ENCODE measurements at places on chromosomes 2 and 18. TPM values are rescaled to one million over a fixed set of nuclear protein-coding genes. Genes with fewer than 3 reads are reported as not detected.

DNA sequence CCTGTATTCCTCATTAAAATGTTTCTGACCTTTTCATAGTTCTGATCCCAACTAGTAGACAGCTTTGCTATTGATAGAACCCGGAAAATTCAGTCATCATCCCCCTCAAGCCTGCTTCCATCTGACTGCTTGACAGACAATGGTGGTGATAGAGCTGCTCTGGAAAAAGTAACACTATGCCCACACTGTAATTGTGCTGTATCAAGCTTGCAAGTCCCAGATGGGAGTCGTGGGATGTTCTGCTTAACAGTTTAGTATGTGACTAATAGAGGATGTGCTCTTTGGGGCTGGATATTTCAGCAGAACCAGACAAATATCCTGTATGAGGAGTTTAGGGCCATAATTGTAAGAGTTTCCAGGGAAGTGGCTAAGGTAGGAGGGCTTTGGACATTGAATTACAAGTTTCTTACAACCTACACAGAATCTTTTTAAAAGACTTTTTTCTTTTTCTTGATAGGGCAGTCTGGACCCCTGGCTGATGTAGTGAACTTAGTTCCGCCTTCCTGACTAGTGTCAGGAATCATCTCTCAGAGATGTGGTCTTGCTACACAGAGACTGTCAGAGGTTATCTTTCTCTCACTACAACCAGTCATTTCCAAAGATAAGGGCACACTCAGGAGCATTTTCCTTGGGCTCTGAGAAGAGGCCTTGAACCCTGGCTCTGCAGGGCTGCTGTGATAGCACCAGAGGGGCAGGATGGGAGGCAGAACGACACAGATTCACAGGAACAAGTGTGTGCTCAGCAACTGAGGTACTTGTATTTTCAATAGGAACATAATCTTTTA, 158.0 kb upstream of the RBMS1 start:
- DNase-seq, result no peak

DNA sequence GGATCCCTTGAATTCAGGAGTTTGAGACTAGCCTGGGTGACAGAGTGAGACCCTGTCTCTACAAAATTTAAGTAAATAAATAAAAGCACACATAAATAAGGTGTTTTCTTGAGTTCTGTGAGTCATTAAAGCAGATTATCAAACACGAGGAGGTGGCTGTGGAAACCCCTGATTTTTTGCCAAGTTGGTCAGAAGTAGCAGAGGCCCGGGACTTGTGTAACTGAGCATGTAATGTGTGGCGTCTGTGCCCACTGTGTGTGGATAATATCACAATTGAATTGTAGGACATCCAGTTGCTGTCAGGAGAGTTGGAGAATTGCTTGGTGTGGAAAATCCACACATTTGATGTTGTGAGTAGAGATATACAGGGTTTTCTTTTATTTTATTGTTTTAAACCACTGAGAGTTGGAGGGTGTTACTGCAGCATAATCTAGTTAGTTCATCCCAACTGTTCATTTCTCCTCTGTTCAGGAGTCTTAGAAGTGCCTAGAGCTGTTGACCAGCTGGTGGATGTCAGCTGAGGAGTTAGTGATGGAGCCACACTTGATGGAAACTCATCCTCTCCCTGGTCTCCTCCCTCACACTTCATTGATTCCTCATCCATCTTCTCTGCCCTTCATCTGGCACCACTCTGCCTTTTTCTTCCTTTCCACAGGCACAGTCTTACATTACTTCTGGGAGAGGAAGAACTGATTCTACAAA, 45.9 kb upstream of the RHOB start:
- no peak for DNase-seq

DNA sequence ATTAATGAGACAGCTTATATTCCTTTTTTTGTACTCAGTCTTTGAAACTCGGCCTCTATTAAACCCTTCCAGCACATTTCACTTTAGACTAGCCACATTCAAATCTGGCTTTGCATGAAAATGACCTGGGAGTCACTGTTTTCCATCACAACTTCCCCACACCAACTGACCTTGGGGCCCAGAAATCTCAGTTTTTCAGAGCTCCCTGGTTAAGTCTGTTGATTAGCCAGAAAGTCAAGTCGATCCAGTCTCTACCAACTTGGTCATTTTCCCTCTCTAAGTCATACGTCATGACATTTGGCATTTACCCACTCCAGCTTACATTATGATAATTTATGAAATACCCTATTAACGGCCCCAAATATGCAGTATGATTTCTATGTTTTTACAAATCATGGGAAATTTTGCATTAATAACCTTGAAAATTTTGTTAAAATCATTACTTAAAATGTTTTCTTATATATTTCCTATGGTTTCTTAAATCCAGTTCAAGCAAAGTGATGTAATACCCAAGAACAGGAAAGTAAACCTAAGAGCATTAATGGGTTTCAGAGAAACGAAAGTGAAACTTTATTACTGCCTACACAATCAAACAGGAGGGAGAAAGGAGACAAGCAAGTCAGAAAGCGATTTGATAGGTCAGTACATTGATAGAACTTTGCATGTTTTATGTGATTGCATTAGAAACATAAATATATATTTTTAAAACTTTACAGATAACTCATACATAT, 77.1 kb downstream of the SPATS2L start:
- no peak for DNase-seq

Gene OSBPL6
- polyA plus RNA-seq, result 0.44 TPM

Gene ELOA2
- polyA plus RNA-seq, result not detected

Gene TUBA3E
- polyA plus RNA-seq, result not detected

Gene TDRD15
- not detected for polyA plus RNA-seq

- DNase-seq, result no peak
Observed at GRCh38 chr2:17076533-17076932, 410.9 kb upstream of the CYRIA start.

Gene SP5
- not detected for polyA plus RNA-seq

Gene ERBB4
- not detected for polyA plus RNA-seq

DNA sequence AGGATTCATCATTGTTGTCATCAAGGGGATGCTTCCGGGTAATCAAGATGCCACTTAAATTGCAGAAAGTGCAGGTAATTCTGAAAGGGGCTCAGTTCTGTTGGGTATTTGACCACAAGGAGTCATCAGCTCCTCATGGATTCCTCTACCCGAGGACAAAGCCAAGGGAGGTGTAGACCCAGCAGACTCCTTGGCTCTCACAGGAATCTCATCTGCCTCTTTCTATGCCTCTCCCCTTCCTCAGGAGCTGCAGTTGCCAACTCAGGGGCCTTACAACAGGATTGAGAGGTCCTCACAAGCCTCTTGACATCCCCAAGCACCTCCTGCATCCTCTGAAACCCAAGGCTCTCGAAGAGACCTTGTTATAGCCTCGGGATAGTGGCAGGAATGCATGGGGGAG, 44.0 kb downstream of the ITGB6 start:
- DNase-seq, result no peak

GRCh38 chr2:168678153-168678853, 124.1 kb upstream of the NOSTRIN start:
- DNase-seq, result no peak

DNA sequence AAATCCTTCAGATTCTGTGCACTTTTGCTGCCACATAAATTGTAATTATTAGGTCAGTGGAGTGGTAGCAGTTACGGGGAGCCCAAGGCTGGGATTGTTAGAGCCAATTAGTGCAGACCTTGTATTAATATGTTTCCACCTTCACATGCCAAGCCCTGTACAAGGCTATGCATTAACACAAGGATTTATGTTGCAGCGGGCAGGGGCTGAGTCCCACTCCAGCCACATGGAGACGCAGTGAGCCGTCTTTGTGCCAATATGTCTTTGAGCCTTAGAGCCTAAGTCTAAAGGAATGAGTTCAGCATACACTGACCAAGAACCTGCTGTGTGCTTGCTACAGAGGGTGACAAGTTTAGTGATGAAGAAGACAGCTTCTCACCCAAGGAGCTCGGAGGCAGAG, 238.2 kb downstream of the TSN start:
- no peak for DNase-seq

Gene ADCYAP1
- polyA plus RNA-seq, result not detected

All from CD4-positive, alpha-beta memory T cell (primary cell).